ENCODE measurements at places on chromosomes 6 and 20. TPM values are rescaled to one million over a fixed set of nuclear protein-coding genes. Genes with fewer than 3 reads are reported as not detected.

The RPP40 gene
- 24.9 TPM for total RNA-seq

- no peak for DNase-seq
Measured at GRCh38 chr6:123168466-123168865, 172.4 kb downstream of the CLVS2 start.

The CST7 gene
- not detected for total RNA-seq

The CLDN20 gene
- total RNA-seq = not detected

DNA sequence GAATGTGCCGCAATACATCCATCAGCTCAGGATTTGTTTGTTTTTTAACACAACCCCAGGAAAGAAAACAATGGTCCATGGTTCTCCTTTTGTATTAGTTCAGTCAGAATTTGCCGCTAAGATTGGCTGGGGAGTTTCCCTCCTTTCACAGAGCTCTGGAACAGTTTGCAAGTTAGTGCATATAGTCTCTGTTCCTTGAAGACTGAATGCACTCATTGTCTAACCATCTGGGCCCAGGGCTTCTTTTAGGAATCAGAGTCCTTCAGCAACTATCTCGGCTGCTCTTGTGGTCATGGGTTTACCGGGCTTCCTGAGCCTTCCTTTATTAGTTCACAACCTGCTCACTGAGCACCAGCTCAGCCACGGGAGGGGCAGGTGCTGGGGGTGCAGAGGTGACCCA, 121.3 kb downstream of the SLC23A2 start:
- no peak for DNase-seq

- DNase-seq = no peak
Measured at GRCh38 chr6:75532521-75532920, 38.9 kb upstream of the FILIP1 start.

GRCh38 chr6:72784581-72784980, 162.7 kb downstream of the KCNQ5 start:
- DNase-seq = no peak

DNA sequence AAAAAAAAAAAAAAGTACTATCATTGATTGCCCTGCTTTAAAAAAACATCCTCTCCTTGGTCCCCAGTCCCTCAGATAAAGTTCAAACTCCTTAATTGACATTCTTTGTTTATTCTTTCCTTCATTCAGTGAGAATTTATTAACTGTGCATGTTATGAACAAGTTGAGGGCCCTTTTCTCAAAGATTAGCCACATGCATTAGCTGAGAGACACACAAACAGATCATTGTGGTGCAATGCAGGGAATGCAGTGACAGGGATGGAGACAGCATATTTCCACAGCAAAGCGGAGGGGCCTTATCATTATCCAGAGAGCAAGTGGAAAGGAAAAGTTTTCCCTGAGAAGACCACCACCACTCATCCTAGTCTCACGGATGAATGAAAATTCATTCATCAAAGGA, 21.9 kb upstream of the IPCEF1 start:
- no peak for DNase-seq

DNA sequence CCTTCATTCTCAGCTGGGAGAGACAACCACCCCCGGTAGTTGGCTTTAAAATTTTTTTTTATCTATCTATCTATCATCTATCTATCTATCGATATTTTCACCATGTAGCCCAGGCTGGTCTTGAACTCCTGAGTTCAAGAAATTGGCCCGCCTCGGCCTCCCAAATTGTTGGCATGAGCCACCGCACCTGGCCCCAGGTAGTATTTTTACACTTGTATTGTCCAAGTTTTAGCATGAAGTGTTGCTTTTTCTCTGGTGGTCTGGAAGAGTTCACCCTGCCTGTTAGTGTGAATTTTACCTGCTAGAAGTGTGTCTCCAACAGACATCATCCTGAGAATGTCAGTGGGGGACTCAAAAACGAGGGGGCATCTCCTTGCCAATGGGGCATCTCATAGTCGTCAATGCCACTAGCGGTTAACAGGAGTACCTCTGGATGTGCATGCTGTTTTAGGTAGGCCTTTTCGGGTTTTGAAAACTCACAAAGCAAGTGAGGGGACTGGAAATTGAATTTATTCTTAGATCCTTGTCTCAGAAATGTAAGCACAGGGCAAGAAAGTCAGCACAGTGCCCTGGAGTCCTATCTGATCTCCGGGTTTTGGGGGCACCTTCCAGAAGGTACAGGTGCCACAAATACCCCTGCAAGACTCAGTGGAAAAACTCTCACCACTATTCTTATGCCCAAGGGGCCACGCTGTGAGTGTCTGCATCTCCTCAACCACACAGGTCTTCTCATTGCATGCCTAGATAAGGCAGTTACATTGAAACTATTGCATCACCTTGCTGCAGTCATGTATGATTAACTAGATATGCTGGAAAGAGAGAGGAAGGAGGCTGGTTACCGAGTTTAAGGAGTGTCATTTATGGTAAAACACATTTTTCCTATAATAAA, 37.1 kb downstream of the TNFAIP3 start:
- DNase-seq = peak; percentile 38

GRCh38 chr6:161139766-161140553, 133.9 kb downstream of the AGPAT4 start:
- no peak for DNase-seq

The RAB44 gene
- total RNA-seq = not detected

DNA sequence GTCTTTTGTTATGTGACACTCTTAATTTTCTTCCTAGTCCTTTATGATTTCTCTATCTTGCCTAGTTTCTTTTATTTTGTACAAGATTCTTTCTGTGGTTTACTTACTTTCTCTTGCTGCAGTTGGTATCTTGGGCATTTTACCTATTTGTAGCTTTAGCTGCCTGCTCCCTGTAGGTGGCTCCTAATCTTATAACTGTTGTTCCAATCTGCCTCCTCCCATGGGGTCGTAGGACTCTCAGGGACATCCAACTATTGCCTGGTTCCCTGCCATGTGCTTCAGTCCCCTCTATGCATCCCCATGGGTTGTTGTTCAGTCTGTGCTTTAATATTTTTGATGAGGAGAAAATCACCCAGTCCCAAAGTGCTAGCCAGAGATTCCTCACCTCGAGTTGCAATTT, 31.4 kb downstream of the RIN2 start:
- peak; percentile 20 for DNase-seq

- DNase-seq = no peak
Measured at GRCh38 chr20:4411744-4412143, 310.0 kb upstream of the PRND start.

DNA sequence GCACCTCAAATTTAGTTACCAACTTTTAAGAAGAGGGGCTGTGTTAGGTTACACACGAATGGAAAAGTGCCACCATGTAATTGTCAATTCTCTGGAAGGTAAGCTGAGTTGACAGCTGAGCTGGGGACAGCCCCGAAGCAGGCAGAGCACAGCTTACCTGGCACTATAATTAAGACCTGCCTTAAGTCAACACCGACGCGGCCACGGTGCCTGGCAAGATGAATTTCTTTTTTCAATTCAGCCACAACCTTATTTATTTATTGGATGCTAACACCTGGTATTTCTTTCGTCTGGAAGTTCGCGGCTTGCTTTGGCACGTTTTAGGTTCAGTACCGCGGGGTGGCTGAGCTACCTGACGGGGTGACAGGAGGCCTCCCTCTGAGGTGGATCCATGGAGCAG, 40.6 kb upstream of the NFATC2 start:
- no peak for DNase-seq

GRCh38 chr20:45283551-45284057, 23.0 kb upstream of the RBPJL start:
- no peak for DNase-seq

DNA sequence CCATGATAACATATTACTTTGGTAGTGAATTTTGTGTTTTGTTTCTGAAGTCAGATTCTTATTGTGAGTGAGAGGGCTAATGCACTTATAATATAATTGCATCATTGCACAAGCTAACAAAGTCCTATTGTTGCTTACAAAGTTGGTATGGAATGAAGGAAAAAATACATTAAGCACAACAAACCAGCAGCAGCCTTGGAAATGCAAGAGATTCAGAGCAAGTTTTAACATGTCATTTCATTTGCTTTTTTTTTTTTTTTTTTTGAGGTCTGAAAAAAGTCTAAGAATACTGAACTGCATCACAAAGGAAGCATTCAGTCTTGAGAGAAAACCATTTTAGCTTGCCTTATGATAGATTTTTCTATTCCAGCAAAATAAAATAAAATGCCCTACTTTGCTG, 57.6 kb downstream of the PLCB4 start:
- DNase-seq = no peak

The ABRACL gene
- 25.0 TPM for total RNA-seq

GRCh38 chr6:69026715-69027114, 391.6 kb downstream of the ADGRB3 start:
- DNase-seq = no peak

GRCh38 chr6:3328145-3328544, 69.4 kb downstream of the PSMG4 start:
- no peak for DNase-seq

- DNase-seq = no peak
Measured at GRCh38 chr6:80690551-80691131, 584.2 kb downstream of the BCKDHB start.

- DNase-seq = peak; percentile 56
Measured at GRCh38 chr6:35552285-35552917, 39.7 kb upstream of the TULP1 start.

The APOM gene
- 1.8 TPM for total RNA-seq

The RIMS4 gene
- not detected for total RNA-seq

GRCh38 chr6:118565311-118565960, 17.3 kb downstream of the PLN start:
- DNase-seq = peak; percentile 65

DNA sequence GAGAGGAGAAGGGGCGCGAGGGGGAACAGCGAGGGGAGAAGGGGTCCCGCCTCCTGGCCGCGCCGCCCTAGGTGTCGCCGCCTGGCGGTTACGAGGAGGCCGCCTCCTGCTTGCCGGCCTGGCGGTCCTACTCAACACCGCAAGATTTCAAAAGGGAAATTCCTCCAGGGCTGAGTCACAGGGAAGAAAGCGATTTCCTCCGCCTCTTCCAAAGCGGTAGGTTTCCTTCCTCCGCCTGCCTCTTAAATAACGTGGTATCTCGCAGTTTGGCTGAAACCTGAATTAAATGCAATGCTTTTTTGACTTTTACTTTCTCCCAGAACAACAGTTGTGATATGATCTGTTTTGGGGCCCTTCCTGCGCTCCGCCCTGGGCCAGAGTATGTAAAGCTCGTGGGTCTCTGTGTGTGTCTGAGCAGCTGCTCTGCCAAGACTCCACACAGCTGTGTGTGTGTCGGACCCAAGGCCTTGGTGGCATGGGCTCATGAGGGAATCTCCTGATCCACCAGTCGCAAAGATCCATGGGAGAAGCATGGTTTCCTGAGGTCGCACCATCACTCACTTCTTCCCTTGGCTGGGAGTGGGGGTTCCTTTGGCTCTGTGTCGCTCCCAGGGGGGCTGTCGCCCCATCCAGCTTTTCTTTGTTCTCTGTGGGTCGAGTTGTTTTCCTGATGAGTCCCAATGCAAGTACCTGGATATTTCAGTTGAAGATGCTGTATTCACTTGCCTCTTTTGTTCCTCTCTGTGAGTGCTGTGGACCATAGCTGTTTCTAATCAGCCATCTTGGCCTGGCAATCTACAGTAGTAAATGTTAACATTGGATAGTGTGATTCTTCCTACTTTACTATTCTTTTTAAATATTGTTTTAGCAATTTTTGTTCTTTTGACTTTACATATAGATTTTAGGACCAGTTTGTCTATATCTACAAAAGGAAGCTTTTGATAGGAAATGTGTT, 31.6 kb upstream of the NOTCH4 start:
- peak; percentile 81 for DNase-seq

The IP6K3 gene
- total RNA-seq = not detected

DNA sequence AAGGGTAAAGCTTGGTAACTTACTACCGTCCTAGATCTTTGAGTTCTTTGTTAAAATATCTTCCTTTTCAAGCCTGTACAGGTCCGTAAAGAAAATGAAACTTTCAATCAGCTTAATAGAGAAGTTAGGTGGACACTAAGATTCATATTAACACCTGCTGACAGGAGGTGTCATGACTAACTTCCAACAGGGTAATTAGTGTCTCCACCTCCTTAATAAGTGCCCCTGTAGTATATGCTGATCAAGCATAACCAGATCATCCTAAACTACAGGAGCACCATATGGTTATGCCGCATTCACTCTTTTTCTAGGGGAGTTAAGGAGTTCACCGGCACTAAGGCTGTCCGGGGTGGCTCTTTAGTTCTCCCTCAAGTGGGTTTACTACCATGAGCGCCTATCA, 23.9 kb upstream of the RALGAPA2 start:
- DNase-seq = no peak

The TAP1 gene
- 15.2 TPM for total RNA-seq

DNA sequence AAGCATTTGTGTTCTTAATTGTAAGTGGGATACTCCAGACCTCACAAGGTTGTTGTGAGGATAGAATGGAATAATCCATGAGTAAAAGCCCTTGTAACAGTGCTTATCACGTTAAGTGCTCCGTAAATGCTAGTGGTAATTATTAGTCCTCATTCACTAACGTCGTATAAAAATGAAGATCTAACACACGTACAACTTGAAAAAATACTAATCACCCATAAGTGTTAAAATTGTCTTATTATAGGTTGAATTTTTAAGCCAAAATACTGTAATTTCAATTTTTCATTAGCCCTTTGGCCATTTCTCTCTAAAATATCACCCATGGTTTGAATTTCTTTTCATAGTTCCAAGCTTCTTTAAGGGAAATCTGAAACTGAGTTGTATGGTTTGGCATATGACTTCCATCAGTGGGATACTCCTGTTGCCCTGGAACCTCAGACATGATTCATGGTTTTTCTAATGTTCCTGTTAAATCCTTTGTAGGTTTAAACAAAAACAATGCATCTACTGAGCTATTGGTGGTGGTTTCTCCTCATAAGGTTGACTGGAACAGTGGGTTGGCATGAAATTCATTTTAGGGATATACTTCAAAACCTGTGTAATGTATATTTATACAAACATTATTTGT, 19.1 kb downstream of the XRN2 start:
- DNase-seq = no peak

The GPRC6A gene
- total RNA-seq = not detected

DNA sequence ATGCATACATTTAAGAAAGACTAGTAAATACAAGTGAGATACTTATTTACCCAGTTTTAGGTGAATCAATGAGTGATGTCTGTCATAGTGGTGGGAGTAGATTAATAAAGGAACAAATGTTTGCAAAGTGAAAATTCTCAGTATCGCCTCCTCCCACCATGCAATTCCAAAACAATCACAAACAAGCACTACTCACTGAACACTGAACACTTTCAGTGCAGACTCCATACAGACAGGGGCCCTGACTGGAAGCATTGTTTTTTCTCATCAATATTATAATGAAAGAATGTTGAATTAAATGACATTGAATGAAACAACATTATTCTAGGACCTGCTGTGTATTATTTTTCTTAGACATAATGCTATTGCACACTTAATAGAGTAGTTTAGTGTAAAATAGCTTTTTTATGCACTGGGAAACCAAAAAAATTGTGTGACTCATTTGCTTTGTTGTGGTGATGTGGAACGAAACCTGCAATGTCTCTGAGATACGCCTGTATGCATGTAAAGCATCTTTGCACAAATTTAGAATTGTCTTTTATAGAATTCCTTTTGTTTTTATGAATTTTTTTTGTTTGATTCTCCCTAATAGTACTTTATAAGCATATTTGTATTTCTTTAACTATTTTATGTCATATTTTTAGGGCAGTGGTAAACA, 317.5 kb downstream of the UTRN start:
- DNase-seq = no peak

- DNase-seq = no peak
Measured at GRCh38 chr6:148980234-148980633, 233.4 kb downstream of the UST start.

GRCh38 chr6:87225937-87226336, 70.6 kb downstream of the ZNF292 start:
- no peak for DNase-seq
